ENCODE measurements at places on chromosomes 7 and 10. TPM values are rescaled to one million over a fixed set of nuclear protein-coding genes. Genes with fewer than 3 reads are reported as not detected.

SPDYE6 gene
- not detected for total RNA-seq

OPALIN gene
- total RNA-seq, result not detected

STEAP2 gene
- total RNA-seq, result 47.1 TPM

TMEM273 gene
- total RNA-seq, result 6.3 TPM

LIPF gene
- total RNA-seq, result not detected

GJD4 gene
- not detected for total RNA-seq

TCF7L2 gene
- 34.3 TPM for total RNA-seq

DNAH11 gene
- 3.6 TPM for total RNA-seq

GBX1 gene
- total RNA-seq, result not detected

CTAGE4 gene
- total RNA-seq, result 0.92 TPM

TNS3 gene
- total RNA-seq, result 46.1 TPM

SLC16A12 gene
- total RNA-seq, result 0.23 TPM

TDRD1 gene
- total RNA-seq, result 0.84 TPM

AUTS2 gene
- total RNA-seq, result 44.9 TPM

FBXO24 gene
- 1.1 TPM for total RNA-seq

RASSF4 gene
- 11.3 TPM for total RNA-seq

CLCN1 gene
- not detected for total RNA-seq

TMEM26 gene
- total RNA-seq, result 0.38 TPM

DNA sequence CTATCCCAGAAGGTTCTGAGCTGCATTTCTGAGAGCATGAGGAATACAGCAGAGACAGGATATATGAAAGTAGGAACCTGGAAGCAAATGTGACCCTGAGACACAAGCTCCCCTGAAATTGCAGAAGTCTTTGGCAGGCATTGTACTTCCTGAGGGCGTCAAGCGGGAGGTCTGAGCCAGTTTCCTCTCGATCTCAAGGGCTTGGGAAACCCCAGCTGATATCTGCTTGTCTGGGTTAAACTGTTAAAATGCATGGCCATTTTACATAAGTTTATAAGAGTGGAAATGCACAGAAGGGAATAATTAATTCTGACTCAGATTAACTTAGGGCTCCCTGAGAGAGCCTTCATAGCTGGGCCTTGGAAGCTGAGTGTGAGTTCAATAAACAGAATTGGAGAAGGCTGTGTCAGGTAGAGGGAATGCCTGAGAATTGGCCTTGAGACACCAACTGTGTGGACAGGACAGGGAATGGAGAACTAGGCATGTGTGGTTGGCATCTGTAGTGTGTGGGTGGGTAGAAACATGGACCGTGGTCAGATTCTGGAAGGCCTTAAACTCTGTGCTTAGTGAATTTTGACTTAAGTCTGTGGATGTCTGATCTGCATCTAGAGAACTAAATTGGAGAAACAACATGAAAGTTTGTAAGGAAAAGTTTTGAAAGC lies 53.3 kb downstream of the WIPF3 start:
- DNase-seq, result no peak

GRCh38 chr7:157683747-157684156 lies 346.9 kb downstream of the DNAJB6 start:
- DNase-seq, result no peak

GRCh38 chr7:55171157-55171556 lies 152.3 kb downstream of the EGFR start:
- DNase-seq, result no peak

- no peak for DNase-seq
These were observed 20.6 kb downstream of the KIN start for GRCh38 chr10:7767209-7767608.

DNA sequence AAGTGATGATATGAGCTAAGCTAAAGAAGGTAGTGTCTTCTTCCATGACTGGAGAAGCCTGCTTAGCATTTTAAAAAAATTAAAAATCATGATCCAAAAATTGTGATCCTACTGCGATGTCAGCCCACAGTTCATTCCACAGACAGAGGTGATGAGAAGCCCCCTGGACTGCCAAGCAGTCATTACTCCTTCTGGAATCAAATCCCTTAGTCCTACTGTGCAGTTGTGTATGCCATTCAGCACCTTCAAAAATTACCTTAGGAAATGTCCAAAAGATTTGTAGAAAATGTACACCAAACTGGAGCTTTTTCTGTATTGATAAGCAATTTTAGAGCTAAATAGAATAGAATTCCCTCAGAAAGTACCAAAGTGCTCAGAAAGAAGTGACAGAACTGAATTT lies 283.5 kb upstream of the NFE2L3 start:
- no peak for DNase-seq

- DNase-seq, result no peak
These were observed 405.5 kb downstream of the GRID1 start for GRCh38 chr10:85961073-85961472.

GRCh38 chr10:132164761-132165278 lies 21.9 kb upstream of the DPYSL4 start:
- DNase-seq, result no peak

DNA sequence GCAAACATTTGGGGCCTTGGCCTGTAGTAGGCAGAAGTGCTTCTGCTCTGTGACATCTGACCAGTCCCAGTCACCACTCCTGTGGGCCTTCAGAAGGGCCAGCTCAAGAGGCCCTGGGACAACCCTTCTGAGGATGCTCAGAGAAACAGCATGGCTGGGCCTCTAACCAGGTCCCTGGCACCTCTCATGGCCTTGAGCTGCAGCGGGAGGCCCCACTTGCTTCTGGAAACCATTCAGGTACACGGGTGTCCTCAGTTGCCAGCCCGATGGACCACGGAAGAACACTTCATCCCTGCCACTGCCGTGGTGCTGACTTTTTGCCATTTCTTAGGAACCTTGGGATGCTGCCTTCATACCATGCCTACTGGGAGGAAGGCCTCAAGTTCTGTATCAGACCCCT lies 57.6 kb downstream of the HSPA12A start:
- no peak for DNase-seq

DNA sequence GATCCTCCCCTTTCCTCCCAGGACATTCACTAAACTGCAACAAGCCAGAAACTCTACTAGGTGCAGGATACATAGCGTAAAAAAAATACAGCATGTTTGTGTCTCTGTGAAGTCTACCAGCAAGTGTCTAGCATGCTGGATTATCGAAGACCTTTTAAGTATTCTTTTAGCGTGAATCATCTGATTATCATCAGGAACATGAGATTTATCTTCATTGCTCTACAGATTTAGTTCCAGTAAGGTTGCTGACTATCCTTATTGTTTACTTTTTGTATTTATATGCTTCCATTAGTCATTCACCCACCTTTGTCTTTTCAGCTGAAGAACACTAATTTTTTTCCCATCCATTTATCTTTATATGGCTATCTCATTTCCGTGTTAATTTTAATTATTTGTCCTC lies 62.8 kb downstream of the PDZD8 start:
- DNase-seq, result no peak

GRCh38 chr10:7738536-7739407 lies 35.7 kb downstream of the ITIH2 start:
- no peak for DNase-seq

GRCh38 chr7:47290466-47290865 lies 291.4 kb downstream of the TNS3 start:
- DNase-seq, result no peak

DNA sequence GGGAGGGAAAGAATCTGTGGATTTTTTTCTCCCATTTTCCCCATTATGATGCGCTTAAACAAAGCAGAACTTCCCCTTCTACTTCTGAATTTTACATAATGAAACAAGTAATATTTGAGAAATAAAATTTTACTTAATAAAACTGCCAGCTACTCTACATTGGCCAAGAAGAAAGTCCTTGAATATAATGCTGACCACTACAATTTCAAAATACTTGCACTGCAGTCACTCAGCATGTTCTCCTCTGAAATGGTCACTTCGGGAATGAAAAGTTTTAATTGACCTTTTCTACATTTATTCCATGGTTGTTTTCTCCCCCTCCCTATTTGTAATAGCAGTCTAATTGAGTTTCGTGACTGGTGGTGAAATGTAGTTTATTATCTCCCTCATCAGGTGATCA lies 23.9 kb downstream of the GLI3 start:
- no peak for DNase-seq

GRCh38 chr7:87480386-87480785 lies 4.9 kb upstream of the ABCB4 start:
- no peak for DNase-seq

DNA sequence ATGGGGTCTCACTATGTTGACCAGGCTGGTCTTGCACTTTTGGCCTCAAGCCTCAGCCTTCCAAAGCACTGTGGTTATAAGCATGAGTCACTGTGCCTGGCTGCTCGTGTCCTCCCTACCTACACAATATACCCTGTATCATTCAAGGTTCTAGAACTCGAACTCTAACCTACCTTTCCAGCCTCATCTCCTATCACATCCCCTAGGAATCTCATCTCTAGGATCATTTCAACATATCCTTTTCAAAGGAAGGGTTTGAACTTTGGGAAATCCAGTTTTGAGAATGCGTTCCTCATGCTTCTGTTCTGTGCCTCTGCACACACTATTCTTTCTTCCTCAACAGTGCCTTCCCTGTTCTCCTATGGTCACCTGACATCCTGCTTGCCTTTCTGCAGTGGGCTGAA lies 87.8 kb upstream of the RHEB start:
- no peak for DNase-seq

DNA sequence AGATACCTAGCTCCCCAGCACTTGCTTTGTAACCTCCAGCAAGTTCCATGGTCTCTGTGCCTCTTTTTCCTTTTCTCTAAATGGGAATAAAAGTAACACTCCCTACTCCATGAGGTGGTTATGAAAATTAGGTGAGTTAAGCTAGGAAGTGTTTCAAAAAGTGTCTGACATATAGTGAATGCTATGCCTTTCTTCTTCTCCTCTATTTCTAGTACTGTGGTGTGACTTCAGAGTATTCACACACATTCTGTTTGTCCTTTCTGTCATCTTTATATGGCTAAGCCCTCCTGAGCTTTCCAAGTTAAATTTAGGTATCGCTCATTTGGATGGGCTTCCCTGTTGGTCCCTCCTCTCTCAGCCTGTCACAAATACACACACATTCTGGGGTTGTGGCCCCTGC lies 229.7 kb downstream of the EXOC4 start:
- DNase-seq, result no peak

- no peak for DNase-seq
These were observed 162.7 kb downstream of the AKR1D1 start for GRCh38 chr7:138238734-138239659.

GRCh38 chr7:44519546-44519945 lies 21.6 kb downstream of the NPC1L1 start:
- no peak for DNase-seq
